CD8-positive, alpha-beta T cell (primary cell): ENCODE measurements at places on chromosomes 13 and 19.

GRCh38 chr13:75303263-75303662 lies 178.7 kb downstream of the TBC1D4 start:
- no peak for DNase-seq

- DNase-seq, result no peak
Observed at GRCh38 chr19:741506-742131, 9.3 kb upstream of the MISP start.

- no peak for DNase-seq
Observed at GRCh38 chr19:16920816-16921529, 32.2 kb downstream of the F2RL3 start.

- no peak for DNase-seq
Observed at GRCh38 chr13:97430296-97430695, 3.7 kb upstream of the RAP2A start.

- DNase-seq, result no peak
Observed at GRCh38 chr13:30153545-30154426, 153.6 kb downstream of the KATNAL1 start.

DNA sequence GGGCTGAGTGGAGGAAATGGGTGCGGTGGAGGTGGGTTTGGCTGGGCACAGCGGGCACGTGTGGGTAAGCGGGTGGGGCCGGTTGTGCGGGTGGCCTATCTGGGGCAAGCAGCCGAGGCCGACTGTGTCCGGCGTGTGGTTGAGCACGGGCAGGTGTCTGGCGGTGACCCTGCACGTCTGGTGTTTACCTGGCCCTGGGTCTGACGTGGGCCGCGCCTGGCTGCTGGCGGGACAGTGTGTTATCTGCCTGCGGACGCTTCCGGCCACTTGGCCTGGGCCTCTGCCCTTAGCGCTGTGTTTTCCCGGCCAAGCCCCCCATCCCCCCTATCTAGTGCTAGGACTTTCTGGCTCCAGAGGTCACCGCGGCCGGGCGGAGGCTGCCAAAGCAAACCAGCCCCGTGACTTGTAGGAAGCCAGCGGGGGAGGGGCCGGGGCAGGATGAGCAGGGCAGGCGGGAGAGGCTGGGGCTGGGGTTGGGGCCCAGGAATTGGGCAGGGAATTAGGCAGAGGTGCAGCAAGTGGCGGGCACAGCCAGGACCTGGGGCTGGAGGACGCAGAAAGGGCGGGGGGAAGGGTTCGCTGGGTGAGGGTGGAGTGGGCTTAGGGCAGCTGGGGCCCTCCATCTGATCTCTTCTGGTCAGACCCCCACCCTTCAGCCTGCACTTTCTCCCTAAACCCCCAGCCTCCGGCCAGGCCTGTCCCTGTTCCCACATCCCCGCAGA lies 534 bp upstream of the HPN start:
- peak; percentile 24 for DNase-seq

DNA sequence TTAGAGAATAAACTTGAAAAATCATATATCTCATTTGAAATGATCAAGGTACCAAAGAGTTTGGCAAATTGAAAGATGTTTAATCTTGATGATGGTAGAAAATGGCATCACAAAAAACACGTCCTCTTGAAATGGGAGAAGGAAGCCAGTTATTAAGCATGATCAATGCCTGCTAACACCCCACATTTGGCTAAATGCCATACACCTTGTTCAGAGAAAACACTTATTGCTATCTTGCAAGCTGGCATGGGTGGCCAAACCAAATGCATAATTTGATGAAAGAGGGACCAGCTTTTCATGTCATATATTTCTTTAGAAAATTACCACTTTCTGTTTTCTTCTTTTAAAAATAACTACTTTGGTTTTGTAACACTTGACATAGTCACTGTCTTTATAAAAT lies 141.3 kb downstream of the ZAR1L start:
- no peak for DNase-seq

DNA sequence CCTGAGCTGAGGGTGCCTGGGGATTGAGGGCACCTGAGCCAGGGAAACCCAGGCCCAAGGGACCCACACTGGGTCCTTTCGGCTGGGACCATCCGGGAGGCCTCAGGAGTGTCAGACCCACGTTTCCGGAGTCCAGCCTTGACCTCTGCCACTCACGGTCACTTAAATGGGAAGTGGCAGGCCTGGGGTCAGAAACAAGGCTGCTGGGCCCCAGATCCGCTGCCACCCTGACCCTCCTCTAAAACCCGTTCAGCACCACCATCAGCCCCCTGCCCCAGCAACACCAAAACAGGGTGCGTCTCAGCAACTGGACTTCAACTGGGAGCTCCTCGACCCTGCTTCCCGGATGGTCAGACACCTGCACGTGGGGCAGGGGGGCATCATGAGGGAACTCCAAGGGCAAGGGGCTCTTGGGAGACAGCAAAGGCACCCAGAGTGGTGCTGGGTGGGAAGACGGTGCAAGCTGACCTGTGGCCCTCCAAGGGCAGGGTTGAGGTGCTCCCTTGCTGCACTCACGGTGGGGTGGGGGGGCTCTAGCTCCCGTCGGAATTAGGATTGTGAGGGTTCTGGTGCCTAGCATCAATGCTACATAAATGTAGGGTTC lies 1.2 kb upstream of the PLPP2 start:
- no peak for DNase-seq

GRCh38 chr13:59538512-59538911 lies 625.2 kb downstream of the DIAPH3 start:
- DNase-seq, result no peak

DNA sequence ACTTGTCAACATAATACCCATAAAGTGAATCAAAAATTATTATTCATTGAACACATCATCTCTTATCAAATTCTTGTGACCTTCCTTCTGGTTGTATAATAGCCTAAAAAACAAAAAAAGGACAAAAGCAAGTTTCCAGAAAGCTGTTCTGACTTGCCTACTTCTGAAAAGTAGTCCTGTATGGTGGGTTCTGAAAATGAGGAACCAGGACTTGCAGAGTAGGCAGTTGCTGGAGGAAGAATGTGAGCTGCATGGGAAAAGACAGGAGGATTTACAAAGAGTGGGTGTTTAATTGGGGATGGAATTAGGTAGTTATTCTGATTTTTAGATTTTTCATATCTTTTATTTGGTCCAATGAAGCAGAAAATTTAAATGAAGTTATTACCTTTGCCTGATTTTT lies 56.7 kb downstream of the RCBTB2 start:
- no peak for DNase-seq

DNA sequence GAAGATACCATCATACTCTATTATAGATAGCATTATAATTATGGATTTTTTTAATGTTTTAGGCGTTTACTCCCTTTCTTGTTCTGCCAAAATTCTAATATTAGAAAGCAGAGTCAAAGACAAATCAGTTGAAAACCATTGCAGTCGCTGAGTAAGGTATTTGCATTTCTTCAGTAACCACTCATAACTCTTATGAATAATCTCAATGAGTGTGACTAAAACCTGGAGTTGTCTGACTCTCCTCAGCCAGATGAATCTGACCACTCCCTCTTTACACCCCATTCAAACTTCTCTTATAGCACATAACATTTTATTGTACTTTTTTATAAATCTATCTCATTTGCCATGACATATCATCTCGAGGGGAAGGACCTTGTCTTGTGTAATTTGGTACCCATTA lies 1006.5 kb downstream of the DIAPH3 start:
- DNase-seq, result no peak

- no peak for DNase-seq
Observed at GRCh38 chr19:45356760-45357444, 13.5 kb downstream of the ERCC2 start.

DNA sequence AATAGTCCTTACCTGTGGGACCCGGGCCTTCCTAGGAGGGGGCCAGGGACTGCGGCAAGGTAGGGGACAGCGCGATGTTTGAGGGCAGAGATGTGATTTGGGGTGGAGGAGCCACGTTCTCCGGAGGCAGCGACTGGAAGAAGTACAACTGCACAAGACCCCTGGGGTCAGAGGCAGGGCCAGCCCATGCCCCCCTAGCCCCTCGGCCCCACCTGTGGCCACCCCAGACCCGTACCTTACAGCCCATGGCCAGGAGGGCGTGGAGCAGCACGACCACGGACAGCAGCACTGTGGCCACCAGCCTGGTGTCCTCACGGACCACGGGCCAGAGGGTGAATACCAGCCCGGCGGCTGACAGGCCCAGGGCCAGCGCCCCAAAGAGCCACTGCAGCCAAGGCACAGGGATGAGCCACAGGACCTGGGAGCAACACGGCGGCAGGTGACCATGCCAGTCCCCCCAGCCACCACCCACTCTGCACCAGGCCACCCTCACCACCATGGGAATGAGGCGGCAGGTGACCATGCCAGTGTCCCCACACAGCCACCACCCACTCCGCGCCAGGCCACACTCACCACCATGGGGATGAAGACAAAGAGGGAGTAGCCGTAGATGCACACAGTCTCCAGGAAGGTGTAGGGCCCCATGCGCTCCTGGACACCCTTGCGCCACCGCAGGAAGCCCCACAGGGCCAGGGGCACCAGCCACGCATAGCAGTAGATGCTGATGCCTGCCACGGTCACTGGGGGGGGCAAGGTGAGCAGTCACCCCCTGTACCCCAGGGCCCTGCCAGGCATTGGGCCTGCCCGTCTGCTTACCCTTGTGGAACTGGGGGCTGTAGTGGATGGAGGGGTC lies 5.0 kb downstream of the YIPF2 start:
- no peak for DNase-seq

DNA sequence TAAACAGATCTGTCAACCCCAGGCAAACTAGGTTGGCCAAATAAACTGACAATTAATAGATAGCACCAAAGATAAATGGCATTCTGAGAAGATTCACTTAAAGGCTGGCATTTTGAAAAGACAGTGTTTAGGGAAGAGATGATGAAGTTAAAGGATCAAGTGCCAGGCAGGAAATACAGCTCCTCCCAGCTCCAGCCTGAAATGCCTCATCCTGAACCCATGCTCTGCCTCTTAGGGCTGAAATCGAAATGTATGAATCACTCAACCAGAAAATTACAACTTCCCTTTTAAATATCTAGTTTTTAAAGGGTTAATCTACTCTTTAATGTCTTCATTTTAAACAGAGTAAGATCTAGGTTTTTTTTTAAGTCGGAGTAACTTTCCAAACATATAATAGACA lies 171.2 kb upstream of the UBL3 start:
- no peak for DNase-seq

- DNase-seq, result no peak
Observed at GRCh38 chr13:58531614-58532013, 900.1 kb downstream of the PCDH17 start.

GRCh38 chr19:16293118-16294091 lies 31.2 kb upstream of the KLF2 start:
- no peak for DNase-seq

GRCh38 chr13:29572575-29572974 lies 22.9 kb downstream of the SLC7A1 start:
- no peak for DNase-seq

- DNase-seq, result peak; percentile 32
Observed at GRCh38 chr19:16327501-16327900, 2.9 kb downstream of the KLF2 start.

GRCh38 chr19:14603990-14604387 lies 21.1 kb downstream of the CLEC17A start:
- DNase-seq, result no peak

- DNase-seq, result no peak
Observed at GRCh38 chr13:32851083-32852069, 164.8 kb upstream of the KL start.

- DNase-seq, result no peak
Observed at GRCh38 chr13:33494596-33495204, 209.1 kb upstream of the STARD13 start.

- no peak for DNase-seq
Observed at GRCh38 chr19:49861107-49861506, 6.3 kb downstream of the PNKP start.

- no peak for DNase-seq
Observed at GRCh38 chr13:44293374-44293773, 80.2 kb upstream of the SERP2 start.

GRCh38 chr13:77537289-77537919 lies 1.9 kb downstream of the SCEL start:
- DNase-seq, result no peak

GRCh38 chr13:28503182-28503967 lies 8.4 kb upstream of the FLT1 start:
- no peak for DNase-seq

- DNase-seq, result no peak
Observed at GRCh38 chr19:54518844-54519243, 16.2 kb downstream of the LAIR2 start.

DNA sequence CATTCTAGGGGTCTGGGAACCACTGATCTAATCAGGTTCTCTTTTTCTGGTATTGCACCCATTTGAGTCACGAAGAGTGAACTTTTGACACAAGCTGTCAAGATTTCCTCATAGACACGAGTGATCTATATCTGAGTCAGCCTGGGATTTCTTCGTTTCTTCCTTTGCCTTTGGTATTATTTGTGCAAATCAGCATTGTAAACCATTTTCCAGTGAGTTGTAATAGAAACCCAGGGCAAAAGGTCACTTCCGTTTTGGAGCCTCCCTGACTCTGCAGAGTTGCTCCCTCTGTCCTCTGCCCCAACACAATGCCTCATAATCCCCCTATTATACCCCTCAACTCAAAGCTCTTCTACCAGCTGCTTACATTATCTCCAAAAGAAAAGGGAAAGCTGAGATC lies 615.1 kb downstream of the EFNB2 start:
- DNase-seq, result no peak

- no peak for DNase-seq
Observed at GRCh38 chr19:2529473-2529918, 53.6 kb downstream of the GADD45B start.

DNA sequence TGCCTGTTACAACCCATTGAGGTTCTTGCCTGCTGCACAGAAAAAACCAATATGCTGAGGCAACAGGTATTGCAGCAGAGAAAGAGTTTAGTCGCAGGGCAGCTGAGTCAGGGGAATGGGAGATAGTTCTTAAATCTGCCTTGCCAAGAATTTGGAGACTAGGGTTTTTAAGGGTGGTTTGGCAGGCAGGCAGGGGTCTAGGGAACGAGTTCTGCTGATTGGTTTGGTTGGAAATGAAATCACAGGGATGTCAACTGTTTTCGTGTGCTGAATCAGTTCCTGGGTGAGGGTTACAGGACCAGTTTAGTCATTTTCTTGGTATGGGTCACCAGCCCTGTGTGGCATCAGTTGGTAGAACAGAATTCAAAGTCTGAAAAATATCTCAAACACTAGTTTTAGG lies 36.6 kb downstream of the PDS5B start:
- DNase-seq, result no peak

DNA sequence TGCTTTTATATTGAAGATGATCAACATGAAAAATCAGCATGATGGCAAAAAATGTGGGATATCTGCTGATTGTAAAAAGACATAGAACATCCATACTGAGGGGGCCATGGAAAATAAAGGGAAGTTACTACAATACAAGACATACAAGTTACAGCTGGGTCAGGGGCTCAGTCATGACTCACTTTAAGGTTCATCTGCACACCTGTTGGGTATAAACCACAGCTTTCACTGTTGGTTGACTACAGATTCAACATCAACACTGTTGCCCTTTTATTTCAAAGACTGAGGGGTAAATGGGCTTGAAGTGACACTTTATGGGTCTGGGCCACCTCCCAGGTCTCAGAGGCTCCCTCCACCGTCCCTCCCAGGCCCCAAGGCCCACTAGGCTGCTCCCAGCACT lies 98.1 kb upstream of the IRS2 start:
- DNase-seq, result no peak

DNA sequence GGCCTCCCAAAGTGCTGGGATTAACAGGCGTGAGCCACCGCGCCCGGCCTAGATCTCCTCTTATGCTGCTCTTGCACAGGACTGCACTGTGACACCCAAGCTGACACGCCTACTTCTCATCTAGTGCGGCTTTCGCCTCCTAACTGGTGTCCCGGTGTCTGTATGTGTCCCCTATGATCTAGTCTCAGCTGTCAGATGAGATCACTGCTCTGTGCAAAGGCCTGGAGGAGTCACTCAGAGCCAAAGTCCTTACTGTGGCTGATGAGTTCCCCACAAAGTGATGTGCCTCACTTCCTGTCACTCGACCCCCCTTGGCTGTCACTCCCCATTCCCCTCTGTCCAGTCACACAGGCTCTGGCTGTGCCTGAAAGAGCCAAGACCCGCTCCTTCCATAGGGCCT lies 2.5 kb downstream of the ZNF556 start:
- no peak for DNase-seq
